HT1080 (cell line): ENCODE measurements at places on chromosomes 1 and 21.

GRCh38 chr1:117576236-117576635, 29.6 kb upstream of the TENT5C start:
- DNase-seq, result no peak

DNA sequence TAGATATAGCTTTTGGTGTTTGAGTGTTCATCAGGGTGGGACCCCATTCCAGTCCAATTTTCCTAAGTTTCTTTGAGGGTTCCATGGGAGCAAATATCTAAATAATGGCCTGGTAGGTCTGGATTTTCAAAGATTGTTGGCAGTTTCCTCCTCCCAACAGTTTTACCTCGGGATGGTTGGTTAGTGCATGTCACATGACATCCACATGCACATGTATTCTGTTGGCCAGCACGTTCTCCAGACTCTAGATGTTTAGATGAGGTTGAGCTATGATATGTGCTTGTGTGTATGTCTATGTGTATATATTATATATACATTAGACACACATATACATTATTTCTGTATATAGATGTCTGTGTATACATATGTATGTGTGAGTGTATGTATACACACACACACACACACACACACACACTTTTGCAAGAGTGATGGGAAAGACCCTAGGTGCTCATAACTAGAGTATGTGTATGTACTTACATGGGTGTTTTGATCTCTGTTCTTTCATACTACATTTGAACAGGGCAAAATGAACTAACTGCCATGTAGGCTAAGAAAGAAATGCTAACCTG, 5.6 kb downstream of the RGS4 start:
- no peak for DNase-seq

DNA sequence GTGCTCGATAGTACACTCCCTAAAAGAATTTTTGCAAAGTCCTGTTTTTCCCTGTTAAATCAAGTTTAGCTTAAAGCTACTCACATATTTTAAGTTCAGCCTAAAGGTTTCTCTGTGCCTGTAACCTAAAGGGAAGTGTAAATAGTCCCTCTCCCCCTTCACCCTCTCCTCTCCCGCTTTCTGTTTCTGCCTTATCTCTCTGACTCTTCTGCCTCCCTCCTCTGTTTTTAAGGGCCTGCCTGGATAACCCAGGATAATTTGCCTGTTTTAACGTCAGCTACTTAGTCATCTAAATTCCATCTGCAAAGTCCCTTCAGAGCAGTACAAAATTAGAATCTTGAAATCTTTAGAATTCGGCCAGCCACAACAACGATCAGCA, 92.6 kb downstream of the NID1 start:
- peak; percentile 59 for DNase-seq

DNA sequence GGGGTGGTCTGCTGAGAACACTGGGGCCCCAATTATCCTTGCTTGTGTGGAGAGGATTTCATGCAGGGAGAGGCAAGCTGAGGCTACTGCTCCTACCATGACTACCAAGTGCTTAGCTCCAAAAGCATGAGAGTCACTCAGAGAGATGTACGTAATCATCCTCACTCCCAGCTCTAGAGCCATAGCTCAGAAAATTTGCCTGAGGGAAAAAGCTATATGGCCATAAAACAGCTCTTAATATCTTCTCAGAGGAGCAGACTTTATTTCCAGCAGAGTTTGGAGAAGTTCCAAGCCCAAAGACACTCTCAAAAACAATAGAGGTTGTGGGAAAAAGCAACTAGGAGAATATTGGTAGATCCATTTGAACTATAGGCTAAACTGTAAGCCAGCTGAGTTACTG, 106.4 kb upstream of the PBX1 start:
- no peak for DNase-seq

GRCh38 chr21:33289199-33289819, 23.1 kb downstream of the IL10RB start:
- peak; percentile 37 for DNase-seq

GRCh38 chr1:98388441-98388840, 273.1 kb upstream of the SNX7 start:
- DNase-seq, result peak; percentile 93
